ENCODE measurements at places on chromosomes 2 and 18.

DNA sequence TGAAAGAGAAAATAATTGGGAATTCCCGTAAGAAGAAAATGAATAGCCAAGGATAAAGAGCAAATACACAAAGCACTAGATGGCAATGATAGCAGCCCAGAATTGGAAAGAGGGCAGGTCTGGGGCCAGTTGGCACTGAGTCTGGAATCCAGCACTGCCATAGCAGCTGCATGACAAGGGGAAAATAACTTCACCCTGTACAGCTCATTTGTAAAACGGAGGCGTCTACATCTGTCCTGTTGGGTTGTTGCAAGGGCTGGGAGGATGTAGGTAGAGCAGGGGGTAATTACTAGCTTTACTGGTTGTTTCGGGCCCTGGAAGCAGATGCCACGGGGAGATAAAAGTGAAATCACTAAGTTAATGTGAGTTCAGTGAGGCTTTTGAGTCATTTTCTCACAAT is 110.0 kb upstream of the RASGRP3 start:
- DNase-seq, result no peak

DNA sequence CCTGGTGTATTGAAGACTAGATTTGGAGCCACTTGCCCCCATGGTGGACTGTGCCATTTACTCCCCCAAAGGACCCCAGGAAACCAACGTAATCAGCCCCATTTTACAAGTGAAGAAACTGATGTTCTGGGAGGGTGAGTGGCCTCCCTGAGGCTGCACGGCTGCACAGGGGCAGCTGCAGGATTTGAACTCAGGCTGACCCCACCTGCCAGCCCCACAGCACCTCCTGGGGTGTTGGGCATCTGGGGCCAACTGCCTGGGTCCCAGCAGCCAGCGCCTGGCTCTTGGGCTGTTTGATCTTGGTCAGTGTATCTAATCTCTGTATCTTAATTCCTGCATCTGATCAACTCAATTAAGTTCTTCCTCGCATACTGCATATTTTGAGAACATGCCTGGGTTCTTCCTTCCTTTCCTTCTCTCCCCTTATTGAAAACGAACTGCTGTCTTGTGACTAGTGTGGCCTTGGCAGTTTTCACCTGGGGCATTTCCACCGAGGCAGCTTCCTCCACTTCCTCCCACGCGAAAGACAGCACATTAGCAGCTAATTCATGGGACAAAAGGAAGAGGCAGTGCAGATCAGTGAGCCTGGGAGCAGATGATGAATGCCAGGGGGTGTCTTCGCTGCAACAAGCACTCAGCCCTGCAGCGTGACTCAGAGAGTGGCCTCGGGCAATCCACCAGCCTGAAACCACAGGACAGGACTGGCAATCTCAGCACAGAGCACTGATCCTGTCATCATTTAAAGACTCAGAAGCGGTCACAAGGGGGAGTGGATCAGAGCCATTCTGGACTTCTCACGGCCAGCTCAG is 184.1 kb upstream of the RAB12 start:
- DNase-seq, result no peak

GRCh38 chr2:235639885-235640284 is 146.0 kb downstream of the AGAP1 start:
- no peak for DNase-seq

GRCh38 chr2:90076311-90076710 is 1384.8 kb downstream of the RPIA start:
- DNase-seq, result no peak

DNA sequence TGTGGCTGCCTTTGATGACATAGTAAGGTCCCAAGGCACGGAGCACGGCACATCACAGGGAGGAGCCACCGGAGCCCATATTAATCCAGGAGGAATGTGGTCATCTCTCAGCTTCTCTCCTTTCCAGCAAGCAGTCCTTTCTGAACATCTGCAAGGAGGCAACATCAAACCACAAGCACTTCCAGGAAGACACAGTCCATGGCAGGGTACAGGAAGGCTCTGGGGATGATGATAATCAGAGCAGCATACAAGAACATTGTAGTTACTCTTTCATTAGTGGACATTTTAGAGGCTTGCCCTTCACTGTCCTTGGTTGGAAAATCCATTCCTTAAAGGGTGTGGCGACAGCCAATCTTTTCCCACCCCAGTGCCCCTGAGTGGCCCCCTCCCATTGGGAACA is 31.1 kb downstream of the YPEL5 start:
- no peak for DNase-seq

DNA sequence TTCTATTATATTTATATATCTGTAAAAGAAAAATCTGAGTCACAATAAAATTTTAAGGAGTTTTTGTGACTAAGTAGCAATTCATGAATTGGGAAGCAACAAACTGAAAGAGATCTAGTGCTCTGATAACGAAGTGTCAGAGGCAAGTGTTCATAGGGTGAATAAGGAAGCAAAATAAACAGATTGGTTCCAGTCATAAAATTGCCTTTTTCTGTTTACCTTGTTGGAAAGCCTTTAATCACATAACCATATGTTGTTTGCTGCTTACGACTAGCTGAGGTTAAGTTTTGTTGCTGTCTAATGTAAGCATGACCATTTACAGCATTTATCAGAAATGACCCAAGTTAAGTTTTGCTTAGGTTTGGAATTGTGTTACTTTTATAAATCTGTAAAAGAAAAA is 358.9 kb downstream of the ARL6IP6 start:
- no peak for DNase-seq

- DNase-seq, result no peak
Measured at GRCh38 chr2:86186431-86186830, 8.8 kb downstream of the IMMT start.

DNA sequence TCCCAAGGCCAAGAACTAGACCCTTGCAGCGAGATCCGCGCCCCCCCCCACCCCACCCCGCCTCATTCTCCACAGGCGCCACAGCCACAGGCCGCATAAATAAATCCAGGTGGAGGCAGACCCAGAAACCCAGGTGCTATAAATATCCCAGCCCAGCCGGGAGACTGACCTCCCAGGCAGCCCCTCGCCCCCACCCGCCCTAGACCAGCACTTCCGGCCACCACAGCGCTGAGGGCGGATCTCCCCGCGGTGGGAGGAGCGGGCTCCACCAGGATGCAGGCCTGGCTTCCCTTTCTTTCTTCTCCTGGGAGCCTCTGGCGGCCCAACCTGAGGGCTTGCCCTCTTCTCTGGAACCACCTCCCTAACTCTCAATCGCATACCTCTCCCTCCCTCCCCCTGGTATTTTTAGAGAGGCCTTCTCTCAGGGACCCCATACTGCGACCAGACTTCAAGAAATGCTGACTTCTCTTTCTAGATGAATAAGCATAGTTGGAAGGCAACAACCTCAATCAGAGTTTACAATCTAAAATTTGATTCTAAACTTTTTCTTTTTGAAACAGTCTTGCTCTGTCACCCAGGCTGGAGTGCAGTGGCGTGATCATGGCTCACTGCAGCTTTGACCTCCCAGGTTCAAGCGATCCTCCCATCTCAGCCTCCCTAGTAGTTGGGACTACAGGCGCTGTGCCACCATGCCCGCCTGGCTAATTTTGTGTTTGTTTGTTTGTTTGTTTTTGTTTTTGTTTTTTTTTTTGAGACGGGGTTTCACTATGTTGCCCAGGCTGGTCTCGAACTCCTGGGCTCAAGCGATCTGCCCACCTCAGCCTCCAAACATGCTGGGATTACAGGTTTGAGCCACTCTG is 55.0 kb downstream of the PKDCC start:
- peak; percentile 94 for DNase-seq

DNA sequence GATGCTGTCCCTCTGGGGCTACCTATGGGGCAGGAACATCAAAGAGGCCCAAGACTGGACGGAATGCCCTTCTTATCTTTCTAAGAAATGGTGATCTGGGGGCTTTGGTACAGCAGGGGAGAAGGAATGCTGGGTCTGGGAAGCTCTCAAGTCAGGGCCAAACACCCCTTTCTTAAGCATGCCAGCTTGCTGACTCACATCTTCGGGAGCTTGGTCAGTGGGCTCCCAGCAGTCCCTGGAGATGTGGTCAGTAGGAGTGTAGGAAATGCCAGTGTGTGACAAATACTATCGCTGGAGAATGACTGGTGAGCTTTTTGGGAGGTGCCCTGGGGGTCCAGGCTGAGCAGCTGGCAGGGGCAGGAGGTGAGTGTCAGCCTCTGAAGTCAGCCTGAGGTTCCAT is 105.0 kb upstream of the CDC42EP3 start:
- DNase-seq, result peak; percentile 30

GRCh38 chr2:199495147-199495546 is 37.4 kb upstream of the SATB2 start:
- no peak for DNase-seq

Measured in iPS-NIHi11 (cell line).